Iris pigment epithelial cell (primary cell): ENCODE measurements at places on chromosomes 13 and 19.

- DNase-seq = no peak
Measured at GRCh38 chr13:71457645-71458044, 409.4 kb downstream of the DACH1 start.

GRCh38 chr13:80400865-80401426 is 60.0 kb upstream of the SPRY2 start:
- no peak for DNase-seq

DNA sequence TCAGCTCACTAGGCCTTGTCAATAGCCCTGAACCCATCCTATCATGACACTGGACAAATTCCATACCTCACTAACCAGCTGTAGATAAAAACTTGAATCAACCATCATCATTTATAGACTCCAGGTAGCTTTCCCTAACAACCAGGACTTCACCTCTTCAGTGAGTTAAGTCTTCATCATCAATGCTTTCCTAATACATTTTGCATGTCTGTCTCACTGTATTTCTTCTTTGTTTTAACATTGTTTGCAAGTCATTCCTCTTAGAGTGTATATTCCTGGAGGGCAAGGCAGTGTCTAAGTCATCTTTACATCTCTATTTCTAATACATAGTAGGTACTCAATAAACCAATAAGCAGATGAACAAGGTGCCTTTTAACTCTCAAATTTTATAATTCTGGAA is 123.4 kb upstream of the RFC3 start:
- DNase-seq = no peak

DNA sequence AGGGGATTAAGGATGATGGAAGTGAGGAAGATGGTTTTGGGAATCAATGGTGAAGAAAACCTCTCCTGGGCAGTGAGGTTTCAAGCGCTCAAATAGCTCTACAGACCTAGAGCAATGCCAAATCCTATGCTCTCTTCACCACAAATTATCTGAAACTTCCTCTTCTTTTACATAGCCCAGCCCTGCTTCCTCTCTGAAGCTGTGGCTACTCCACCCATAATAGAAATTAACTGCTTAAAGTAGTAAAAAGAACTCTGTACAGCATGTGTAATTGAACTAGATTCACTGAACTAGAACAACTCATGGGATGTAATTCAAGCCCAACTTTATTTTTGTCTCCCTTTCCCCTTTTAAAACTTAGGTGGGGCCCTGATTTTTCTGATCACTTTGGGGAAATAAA is 20.4 kb upstream of the IFT88 start:
- no peak for DNase-seq

- peak; percentile 26 for DNase-seq
Measured at GRCh38 chr13:77016251-77016812, 10.6 kb downstream of the FBXL3 start.

DNA sequence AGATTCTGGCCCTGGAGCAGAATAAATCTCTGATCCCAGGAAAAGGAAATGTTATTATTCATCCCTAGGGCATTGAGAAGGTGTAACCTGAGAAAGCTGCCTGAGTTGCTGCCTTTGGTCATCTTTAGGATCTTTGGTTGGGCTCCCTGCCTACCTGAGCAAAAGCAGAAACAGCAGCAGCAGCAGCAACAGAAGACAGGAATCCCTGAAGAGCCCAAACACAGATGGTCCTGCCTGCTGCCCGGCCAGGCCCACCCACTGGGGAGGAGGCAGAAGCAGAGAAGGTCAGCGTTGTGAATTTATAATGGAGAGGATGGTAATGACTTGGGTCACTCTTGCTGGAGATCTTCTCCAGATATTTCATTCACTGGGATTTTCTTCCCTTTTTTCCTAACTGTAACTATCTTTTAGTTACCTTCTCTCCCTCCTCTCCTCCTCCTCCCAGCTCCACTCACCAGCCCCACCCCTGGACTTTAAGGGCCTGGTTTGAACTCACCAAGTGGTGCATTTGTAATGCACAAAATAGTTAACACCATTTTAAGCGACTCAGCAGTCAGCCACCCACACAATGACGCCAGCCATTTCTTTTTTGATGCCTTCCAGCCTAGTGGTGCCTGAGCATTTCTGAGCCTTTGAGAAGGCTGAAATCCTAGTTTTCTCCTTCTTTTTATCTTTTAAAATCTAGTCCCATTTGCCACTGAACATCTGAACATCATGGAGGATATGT is 91.7 kb downstream of the HSPH1 start:
- no peak for DNase-seq

- DNase-seq = peak; percentile 19
Measured at GRCh38 chr19:32012886-32013631, 332.4 kb upstream of the ZNF507 start.

- no peak for DNase-seq
Measured at GRCh38 chr13:113110852-113111315, 5.3 kb downstream of the F7 start.

DNA sequence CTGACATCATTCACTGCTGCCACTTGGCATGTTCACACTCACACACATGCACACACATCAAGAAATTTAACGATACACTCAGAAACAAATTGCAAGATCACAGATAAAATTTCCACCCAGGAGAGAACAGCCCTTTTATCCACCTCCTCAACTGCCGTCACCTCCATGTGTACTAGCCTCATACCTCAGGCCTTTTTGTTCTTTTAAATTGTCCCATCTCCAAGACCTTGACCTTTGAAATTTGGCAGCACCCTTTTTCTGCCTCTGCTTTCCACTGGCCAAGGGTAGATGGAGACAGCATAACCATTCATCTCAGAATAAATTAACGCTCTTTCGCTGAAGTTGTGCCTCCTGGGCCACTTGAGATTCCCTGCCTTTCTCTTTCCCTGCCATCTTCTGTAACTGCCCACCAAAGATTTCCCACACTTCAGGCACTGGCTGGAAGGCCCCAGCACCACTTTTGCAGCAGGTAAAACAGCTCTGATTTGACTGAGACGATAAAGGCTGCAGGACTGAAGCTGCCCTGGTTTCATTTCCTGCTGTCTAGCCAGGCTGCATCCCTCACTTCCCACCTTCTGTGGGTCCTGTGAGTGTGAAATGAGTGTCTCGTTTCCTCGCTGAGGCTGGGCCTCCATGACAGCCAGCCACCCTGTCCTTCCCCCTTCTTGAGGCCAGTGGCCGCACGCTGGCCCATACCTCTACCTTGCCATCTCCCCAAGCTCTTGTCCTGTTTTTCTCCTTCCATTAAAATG is 39.3 kb downstream of the MBNL2 start:
- no peak for DNase-seq

DNA sequence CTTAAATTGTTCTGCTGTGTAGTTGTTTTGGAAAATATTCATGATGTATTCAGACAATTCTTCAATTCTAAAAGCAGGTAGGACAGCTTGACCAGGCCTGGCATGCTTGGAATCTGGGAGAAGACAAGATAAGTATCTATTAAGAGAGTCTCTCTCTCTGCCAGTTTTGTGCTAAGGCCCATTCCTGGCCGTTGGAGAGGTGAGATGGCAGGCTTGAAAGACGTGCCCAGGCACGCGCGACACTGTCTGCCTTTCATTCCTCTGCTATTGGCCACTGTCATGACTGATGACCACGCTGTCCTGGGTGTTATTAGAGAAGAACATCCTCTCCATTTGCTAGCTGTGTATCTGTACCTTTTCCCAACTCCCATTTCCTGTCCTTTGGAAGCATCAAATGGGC is 90.3 kb downstream of the LHFPL6 start:
- DNase-seq = no peak

GRCh38 chr13:27790523-27790922 is 1.8 kb upstream of the GSX1 start:
- DNase-seq = no peak

GRCh38 chr19:20365146-20365545 is 198.1 kb downstream of the ZNF486 start:
- DNase-seq = no peak

- DNase-seq = peak; percentile 18
Measured at GRCh38 chr19:9673912-9674662, 813 bp downstream of the ZNF562 start.

DNA sequence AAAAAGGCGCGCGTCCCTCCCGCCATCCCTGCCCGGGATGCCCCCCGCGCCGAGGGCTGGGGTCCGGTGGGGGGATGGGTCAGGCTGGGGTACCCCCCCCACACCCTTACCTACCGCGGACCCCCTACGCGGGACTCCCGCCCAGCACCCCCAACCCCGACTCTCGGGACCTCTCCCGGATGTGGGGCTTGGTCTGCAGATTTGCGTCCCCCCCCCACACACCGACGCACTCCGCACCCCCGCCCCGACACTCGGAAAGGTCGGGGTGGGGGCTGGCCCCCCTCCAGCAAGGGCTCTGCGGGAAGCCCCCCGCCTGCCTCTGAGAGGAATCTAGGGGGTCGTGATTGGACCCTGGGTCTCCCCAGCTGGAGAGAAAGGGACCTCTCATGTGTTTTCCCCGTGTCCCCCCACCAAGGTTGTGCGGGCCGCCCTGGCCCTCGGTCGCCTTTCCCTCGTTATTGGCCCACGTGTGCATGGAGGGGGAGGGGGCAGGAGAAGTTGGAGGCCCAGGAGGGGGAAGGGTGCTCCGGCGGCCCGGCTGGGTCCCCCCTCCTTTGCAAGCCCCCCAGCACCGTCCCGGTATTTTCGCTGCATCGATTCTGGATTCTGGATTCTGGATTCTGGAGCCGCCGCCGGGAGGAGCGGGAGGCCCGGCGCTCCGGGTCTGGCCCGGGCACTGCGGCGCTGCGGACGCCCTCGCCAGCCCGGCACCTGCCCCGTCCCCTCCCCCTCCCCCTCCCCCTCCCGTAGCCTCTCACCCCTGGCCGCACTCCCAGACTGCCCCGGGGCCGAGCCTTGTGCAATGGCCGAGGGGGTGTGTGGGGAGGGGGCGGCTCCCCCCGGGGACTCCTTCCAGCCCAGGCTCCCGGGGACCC is 607 bp downstream of the NFIC start:
- DNase-seq = no peak

DNA sequence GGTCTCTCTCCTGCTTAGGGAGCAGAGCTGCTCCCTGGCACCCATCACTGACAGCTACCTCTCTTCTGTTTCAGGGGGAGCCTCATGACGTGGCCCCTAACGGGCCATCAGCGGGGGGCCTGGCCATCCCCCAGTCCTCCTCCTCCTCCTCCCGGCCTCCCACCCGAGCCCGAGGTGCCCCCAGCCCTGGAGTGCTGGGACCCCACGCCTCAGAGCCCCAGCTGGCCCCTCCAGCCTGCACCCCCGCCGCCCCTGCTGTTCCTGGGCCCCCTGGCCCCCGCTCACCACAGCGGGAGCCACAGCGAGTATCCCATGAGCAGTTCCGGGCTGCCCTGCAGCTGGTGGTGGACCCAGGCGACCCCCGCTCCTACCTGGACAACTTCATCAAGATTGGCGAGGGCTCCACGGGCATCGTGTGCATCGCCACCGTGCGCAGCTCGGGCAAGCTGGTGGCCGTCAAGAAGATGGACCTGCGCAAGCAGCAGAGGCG is 23.2 kb upstream of the NCCRP1 start:
- no peak for DNase-seq

- no peak for DNase-seq
Measured at GRCh38 chr19:1520203-1520780, 3.6 kb upstream of the PLK5 start.

DNA sequence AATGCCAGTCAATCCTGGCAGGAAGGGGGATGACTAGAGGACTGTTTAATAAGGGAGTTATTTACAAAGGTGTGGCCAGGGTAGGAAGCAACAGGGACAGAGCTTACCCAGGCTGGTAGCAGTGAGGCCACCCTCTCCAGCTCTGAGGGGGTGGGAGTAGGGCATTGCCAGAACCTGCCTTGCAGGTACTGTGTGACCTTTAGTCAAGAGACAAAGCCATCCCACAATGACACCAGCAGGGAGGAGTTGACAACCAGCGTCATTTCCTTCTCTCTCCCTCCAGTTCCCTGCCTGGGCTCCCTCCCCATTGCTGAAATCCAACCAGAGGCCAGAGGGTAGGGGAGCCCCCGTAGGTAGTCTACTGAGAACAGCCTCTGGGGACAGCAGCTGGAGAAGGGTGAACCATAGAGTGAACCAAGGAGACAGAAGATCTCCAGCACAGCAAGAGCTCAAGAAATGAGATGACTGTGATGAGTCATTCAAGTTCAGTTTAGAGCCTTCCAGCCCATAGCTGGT is 33.3 kb upstream of the SPATA13 start:
- peak; percentile 28 for DNase-seq

DNA sequence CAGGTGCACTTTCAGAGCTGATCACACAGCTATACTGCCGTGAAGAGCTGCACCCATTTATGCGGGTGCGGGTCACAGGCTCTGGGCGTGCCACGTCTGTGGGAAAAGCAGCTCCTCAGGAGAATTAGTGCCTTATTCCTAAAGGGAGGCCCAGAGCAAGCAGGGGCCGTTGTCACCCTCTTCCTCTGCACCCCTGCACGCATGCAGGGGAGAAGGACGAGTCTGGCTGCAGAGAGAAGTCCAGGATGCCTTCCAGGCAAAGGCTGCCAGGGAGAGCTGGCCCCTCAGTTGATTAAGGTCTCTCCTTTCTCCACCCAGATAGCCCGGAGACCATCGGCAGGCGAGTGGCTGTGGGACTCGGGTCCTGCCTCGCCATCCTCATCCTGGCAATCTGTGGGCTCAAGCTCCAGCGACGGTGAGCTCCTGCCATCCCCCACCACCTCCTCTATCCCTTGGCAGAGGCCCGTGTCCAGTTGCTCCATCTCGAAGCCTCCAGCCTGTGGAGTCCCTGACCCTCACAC is 3.1 kb upstream of the FFAR1 start:
- DNase-seq = no peak

- DNase-seq = no peak
Measured at GRCh38 chr13:98797456-98797855, 45.0 kb upstream of the SLC15A1 start.

DNA sequence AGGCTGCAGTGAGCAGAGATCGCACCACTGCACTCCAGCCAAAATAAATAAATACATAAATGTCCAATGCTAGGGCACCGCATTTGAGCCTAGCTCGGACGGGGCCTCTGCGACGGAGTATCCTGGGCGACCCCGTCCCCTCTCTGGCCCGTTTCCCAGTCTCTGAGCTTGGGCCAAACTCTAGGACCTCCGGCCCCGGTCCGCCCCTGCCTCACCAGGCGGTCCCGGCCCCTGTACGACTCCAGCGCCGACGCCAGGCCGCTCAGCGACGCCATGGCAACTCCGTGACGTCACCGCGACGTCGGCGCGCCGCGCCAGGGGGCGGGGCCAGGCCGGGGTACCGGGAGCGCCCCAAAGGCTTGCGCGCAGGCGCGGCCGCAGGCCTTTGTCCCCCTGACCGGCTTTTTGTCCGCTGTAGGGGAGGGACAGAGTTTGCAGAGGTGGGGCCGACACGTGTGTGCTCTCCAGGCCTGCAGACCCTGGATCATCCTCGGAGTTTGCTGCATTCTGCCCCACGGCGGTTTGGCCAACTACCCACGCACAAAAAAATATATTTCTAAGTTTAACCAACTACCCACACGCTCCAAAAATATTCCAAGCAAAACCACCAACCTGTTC is at the start of gene PEX11G:
PEX11G (minus strand) TSS at position 300 of the 618 bp plus-strand sequence; CDS start at position 275, 25 bp downstream.
- DNase-seq = peak; percentile 80
